ENCODE measurements at places on chromosomes 5 and 9.

- no peak for DNase-seq
These were observed 193.9 kb downstream of the SEC61B start for GRCh38 chr9:99416007-99416406.

DNA sequence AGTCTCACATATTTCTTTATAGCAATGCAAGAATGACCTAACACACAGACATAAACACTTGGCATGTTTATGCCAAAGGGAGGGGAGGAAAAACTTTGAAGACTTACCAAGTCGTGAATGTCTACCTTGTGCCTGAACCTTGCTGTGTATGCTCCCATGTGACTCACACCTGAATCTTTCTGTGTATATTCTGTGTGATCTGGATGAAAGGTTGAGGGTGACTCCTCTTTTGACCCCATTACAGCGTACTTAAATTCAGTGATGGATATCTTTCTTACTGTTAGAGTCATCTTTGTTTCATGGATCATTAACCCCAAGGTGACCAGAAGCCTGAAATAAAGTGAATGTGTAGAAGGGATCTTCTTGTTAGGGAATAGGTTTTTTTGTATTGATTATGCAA, 52.9 kb upstream of the PTGER4 start:
- no peak for DNase-seq

GRCh38 chr5:170573660-170574059, 69.8 kb downstream of the KCNIP1 start:
- no peak for DNase-seq

DNA sequence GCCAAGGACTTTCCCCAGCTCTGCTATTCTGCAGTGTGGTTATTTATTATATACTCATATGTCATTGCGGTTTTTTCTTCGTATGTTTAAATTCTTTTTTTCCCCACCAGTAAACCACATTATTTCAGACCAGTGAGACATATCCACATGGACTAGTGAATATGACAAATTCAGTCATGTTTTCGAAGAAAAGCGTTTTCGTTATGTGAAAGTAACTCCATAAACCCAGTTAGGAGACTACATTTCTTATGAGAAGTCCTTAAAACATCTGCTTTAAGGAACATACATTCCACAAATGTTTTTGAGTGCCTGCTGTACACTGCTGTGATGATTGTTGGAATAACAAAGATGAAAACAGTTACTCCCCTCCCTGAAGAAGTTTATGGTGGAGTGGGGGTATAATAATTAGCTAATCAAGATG, 591.8 kb upstream of the CLINT1 start:
- DNase-seq: no peak

GRCh38 chr5:28576022-28576421, 1537.6 kb upstream of the CDH9 start:
- no peak for DNase-seq

- no peak for DNase-seq
These were observed 16.7 kb downstream of the HMHB1 start for GRCh38 chr5:143828710-143829109.

DNA sequence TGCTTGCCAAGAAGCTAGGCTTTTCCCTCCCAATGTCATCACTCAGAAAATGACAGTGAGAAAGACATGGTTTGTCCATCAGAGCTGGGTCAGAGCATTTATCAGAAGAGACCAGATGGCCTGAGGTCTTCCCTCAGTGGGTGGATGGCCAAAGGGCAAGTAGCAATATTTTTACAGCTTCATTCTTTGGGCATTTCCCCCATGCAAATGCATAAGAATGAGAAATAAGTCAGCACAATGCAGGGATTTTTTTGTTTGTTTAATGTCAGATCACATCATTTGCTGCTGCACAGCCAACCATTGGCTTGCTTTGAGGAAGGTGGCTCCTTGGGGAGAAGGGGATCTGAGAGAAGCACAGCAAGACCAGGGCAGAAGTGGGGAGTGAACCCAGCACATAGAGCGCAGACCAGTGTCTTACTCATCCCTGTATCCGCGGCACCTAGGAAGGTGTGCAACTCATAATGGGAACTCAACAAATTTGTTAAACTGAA, 209.6 kb downstream of the SEMA6A start:
- DNase-seq: peak; percentile 64

- DNase-seq: no peak
These were observed 25.9 kb downstream of the ZDHHC11B start for GRCh38 chr5:758698-759053.

GRCh38 chr5:166342402-166342801, 1949.0 kb upstream of the WWC1 start:
- no peak for DNase-seq

DNA sequence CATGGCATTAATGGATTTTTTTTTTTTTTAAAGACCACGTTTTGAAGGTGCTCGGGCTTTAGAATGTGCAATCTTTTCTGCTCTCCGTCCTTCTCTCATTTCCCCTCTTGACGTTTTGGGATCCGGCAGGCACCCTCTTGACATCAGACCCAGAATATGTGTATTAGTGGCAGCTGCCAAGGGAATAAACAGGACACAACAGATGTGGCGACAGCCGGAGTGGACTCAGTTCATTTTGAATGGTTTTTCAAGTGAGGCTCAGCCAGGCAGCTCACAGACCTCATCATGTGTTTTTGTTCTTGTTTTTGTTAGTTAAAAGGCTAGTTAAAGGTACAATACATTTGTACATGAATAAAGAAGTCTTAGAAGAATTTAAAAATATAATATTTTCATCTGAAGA, 365.0 kb upstream of the SEMA6A start:
- DNase-seq: no peak

DNA sequence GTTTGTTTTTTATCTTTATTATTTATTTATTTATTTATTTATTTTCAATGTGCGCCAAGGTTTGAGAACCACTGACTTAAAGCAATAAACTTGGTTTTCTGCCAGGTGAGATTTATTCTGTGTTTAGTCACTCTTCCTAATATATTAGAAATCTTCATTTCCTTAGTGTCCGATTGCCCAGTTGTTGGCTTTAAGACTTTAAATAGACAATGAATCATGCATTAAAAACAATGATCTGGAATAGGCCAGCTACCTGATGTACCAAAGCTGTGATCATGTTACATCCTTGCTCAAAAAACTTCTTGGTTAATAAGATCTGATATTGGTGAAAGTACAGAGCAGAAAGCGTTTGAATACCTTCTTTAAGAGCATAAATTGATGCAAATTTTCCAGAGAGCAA, 52.1 kb upstream of the ERBIN start:
- no peak for DNase-seq

DNA sequence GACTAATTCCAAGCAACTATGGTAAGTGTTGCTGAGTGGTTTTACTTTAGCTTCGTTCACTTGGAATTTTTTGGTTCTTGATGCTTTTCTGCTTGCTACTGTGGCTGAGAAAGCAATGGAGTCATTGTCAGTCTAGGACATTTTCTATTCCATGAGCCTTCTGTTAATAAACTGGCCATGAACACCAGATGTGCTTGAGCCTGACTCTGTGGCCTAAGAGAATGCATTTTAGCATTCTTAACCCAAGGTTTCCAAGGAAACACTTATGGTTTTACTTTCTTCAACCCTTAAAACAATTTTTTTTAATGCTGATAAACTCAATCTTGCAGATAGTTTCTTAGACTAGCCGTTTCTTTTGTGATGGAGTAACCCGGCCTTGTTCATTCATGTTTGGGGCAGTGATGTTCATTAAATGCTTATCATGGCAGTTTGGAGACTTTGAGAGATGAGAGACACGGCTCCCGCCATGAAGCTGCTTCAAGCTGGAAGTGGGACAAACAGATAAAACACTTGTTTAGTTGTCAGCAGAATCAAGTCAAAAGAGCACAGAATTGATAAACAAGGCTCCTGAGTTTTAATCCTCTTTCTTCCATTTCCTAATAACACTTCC, 42.4 kb downstream of the OSTF1 start:
- DNase-seq: no peak

- DNase-seq: peak; percentile 18
These were observed 333.7 kb downstream of the ELAVL2 start for GRCh38 chr9:23492126-23493002.

DNA sequence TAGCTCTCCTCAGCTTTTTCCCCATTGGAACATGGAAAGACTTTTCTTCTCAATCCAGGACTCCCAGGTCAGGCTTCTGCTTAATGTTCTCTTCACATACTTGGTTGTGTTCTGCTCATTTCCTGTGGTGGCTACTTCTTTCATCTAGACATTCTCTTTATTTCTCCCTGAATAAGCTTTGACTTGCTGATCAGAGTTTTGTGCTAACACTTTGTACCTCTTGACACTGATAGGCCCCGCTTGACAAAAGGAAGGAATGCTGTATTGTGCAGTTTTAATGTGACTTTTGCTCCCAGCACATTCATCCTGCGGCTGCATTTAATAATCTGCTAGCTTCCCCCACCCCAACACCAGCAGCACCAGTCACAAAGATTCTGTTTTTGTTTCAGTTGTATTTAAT, 90.9 kb upstream of the MINAR2 start:
- DNase-seq: no peak

- no peak for DNase-seq
These were observed 1.6 kb upstream of the C5orf52 start for GRCh38 chr5:157669701-157670097.

DNA sequence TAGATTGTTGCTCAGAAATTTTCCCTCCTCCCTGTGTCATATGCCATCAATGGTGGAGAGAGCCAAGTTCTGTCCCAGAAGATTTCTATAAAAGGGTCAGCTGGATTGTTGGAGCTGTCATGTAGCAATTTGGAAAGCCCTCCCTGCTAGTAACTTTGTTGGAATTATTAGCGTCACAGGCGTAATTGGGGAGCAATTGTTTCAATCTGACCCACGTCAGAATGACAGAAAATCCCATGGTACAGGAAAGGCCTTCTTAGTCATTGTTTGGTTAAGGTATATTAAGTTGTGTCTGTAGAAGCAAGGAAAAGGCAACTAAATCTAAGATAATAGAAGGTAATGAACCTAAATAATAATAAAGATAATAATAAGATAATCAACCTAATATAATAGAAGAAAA, 148.4 kb downstream of the PLK2 start:
- DNase-seq: no peak

- no peak for DNase-seq
These were observed 231.8 kb downstream of the PIK3R1 start for GRCh38 chr5:68447136-68447929.

- no peak for DNase-seq
These were observed 60.8 kb downstream of the FOXD1 start for GRCh38 chr5:73387601-73388305.

GRCh38 chr9:113368982-113369854, 7.6 kb downstream of the HDHD3 start:
- no peak for DNase-seq

DNA sequence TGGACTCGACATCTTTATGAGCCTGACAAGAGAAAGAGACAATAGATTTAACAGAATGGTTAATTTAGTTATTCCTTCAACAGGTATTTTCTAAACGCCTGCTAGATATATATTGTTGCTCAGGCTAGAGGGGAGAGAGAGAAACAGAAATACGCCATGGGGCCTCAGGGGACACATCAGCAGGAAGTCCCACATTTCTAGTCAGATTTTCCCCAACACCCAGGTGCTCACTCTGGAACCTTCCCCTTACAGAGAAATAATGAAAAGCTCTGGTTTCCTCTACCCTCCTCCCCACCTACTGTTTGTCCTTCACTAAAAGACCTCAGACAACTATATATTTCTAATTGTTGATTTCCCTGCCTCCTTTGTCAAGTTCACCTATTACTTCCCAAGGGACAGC, 130.3 kb upstream of the TBC1D2 start:
- DNase-seq: no peak

DNA sequence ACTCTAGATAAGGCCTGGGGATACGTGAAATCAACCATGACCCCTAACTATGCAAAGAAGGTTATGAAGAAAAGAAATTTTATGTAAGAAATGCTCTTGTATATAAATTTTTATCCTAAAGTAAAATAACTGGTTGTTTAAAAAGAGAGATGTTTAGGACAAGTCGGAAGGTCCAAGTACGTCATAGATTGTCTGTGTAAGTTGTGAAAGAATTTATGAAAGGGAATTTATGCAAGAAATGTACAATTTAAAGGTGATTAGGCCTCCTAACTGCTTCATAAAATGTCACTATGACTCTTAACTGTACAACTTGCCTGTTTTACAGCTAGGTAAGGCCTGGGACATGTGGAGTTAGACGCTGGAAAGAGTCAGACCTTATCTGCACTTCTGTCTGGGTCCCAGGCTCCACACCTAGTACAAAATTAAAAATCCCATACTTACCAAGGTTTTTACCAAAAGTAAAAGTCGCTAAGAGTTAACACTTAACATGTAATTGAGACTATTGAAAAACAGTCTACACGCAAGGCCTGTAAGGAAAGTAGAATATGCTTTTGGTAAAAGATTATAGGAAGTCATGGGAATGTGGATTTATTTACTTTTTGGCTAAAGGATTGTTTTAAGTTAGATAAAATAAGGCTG, 77.4 kb downstream of the KIAA0825 start:
- no peak for DNase-seq

DNA sequence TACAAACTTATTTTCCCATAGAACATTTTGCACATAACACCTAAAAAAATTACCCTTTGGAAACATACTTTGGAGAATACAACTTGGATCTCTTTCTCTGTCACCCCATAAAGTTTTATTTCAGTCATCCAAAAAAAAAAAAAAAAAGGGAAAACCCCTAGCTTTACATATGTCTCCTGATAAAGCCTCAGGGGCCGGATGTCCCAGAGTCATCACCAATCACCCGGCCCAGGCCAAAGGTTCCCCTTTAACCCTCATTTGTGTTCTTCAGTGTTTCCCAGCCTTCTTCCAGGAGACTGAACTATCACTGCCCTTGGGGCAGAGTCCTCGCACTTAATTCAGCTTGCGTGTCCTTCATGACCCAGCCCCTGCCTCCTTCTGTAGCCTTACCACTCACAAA, 28.8 kb downstream of the ANXA6 start:
- DNase-seq: peak; percentile 42

GRCh38 chr5:22693121-22693520, 160.0 kb downstream of the CDH12 start:
- no peak for DNase-seq

DNA sequence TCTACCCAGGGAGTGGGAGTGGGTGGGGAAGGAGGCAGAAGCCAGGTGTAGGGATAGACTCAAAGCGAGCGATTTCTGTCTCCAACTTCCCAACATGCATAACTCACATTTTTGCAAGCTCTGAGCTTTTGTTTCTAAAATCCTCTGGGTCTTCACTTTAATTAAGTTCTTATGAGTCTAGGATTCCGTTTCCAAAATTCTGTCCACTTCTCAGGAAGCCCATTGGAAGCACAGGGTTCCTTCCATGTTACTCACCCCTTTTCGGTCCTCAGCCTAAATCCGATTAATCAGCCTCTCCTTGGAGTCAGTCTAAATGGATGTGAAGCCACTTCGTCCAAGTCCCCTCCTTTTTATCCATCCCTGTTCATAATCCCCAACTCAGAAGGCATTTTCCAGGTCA, 1.4 kb downstream of the GPX3 start:
- no peak for DNase-seq

- no peak for DNase-seq
These were observed 20.8 kb downstream of the AGXT2 start for GRCh38 chr5:35026941-35027340.

Measured in GM13977 (cell line).